SK-N-SH treated with all-trans-retinoic acid at 6 μM for 48 hours (cell line): ENCODE measurements at places on chromosomes 3 and 15.

DNA sequence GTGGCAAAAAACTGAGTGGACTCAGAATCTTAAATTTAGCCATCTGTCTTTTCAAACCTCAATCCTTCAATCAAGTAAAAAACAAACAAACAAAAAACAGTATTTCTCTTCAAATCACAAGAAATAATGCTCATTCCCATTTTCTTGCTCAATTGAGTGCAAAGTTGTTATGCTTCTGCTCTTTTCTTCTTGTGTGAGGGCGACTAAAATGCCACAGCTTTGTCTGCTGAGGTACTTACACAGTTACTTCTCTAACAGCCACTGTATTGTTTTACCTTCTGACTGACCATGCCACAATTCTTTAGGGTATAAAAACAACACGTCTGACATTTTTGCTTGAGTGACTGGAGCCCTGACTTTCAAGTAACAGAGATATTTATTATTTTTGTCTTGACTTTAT is 617.4 kb downstream of the NAALADL2 start:
- no peak for ATAC-seq

DNA sequence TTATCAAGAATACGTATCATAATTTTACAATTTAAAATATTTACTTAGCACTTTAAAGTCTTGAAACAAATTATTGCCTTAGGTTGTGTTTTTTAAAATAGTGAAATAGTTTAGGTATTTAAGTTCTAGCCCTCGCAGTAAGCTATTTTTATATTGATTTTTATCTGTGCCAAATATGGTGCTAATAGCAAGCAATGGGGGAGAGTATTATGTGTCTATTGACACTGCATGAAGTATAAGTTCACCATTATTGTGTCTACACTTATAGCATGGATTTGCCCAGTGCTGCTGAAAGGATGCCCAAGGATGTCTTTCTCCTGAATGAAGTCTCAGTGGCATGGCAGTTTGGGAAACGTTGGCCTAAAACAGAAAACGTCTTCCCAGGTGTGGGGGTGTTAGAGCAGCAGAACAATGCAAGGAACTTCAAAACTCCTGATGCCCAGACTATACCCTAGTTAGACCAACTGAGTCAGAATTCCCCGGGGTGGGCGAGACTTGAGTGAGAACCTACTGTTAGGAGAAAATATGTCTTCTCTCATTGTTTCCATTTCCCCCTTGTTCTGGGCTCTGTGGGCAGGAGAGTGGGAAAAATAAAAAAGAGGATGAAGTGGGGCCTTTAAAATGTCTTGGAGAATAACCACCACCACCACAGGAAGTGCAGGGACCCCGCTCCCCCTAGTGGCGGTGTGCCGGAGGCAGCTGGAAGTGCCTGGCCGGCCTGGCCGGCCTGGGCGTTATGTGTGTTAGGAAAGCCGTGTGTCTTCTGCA is 104.2 kb upstream of the SLC7A14 start:
- ATAC-seq, result peak; percentile 83

DNA sequence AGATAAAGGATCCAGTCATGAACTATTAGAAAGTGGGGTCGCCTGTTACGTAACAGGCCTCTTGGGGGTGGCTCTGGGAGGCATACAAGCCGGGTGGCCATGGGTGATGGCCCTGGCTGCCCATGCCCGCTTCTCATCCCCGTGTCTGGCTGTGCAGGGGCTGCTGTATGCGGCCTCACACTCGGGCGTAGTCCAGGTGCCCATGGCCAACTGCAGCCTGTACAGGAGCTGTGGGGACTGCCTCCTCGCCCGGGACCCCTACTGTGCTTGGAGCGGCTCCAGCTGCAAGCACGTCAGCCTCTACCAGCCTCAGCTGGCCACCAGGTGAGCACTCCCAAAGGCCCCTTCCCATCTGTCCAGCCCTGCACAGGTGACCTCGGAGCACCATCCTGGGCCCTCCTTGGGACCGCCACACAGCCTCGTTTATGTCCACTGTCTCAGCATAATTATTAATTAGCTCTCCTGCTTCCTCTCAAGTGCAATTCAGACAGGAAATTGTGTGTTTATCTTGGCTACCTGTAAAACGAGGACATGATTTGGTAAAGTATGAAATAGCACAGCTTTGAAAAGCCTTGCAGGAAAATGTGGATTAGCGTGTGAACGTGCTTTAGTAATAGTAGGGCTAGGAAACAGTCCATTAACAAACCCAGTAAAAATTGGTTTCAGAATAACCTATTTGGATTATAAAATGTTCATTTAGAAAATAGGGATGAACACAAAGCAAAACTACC is 8.1 kb downstream of the CIB1 start:
- ATAC-seq, result no peak

GRCh38 chr15:92848852-92849598 is 51.1 kb upstream of the CHD2 start:
- no peak for ATAC-seq

DNA sequence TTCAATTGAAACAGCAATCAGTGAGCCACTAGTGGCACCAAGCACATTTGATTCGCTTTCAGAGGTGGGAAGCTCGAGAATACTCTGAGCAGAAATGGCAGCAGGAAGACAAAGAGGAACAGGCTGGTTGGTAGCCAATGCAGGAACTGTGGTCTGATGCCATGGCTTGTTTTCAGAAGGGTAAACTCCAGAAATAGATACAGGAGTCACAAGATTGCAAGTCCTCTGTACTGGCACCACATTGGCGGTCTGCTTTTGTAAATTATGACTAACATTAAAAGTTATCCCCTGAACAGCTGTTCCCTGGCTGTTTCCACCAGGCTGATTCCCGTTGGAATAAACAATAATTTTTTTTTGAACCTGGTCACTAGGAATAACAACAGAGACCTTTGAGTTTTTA is 35.5 kb downstream of the USF3 start:
- ATAC-seq, result no peak

DNA sequence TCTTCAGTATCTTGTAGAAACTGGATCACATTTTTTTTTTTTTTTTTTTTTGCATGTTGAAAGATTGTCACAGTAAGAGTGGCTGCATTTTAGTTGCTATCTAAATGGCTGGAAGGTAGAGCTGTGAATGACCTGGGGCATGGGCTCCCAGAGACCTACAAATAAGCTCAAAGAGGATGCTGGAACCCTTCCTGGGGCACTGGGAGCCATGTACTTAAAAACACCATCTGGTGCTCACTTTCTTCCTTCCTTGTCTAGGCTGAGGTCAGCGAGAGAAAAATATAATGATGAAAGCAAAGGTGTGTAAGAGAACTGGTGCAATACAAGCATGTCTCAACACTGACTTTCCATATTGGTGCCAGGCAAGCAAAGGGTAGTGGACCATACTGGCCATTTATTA is 323.9 kb downstream of the SV2B start:
- no peak for ATAC-seq

DNA sequence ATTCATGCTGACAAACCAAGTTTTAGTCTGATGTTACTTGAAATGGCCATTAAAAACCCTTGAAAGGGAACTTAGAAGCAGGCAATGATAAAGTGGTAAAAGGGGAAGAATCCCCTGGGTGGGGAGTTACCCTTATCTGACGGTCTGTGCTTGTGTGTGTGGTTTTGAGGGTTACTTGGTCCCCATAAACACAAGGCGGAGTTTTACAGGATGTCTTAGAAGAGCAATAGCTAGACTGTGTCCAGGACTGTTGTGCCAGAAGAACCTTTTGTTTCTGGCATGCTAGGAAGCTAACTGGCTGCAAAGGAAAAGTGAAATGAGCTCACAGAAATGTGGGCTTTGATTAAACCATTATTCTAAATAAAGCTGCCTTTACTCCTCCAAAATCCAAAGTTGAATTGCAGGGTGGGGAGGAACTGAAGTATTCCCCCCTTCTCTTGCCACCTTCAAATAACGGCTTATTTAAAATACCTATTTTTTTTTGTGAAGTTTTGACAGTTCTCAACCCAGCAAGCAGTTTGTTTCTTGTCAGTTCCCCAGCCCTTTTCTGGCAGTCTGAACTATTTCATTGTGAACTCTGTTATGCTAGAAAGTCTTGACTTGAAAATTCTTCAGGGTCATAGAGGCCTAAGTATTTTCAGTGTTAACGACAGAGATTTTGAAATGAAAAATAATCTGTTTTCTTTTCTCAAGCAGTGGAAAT is 443.5 kb downstream of the OTOL1 start:
- ATAC-seq, result no peak

GRCh38 chr3:128267541-128267940 is 114.3 kb downstream of the EEFSEC start:
- ATAC-seq, result no peak

- no peak for ATAC-seq
Measured at GRCh38 chr3:49343163-49343562, 3.3 kb upstream of the USP4 start.

DNA sequence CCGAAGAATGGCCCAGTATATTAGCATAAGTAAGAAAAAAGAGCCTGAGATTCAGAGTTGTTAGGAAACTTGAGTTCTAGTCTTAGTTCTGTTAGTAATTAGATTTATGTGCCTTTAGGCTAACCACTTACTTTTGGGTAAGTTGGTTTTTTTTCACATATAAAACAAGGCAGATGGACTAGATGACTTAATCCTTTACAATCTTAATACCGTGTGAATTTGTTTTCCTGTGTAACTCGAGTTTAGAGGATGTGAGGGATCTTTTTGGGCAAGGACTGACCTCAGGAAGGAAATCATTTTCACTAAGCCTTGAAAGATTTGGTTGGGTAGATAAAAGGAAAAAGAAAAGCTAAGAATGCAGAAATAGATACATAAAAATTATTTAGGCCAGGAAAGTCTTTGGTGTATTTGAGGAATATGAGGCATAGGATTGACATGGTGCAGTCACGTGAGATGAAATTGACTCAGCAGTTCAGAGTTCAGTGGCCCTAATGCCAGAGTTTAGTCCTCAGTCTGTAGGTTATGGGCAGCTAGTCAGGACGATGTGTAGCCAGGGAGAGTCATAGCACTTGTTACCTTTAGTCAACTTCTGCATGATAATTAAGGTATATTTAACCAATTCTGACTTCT is 34.6 kb downstream of the PAK2 start:
- ATAC-seq, result peak; percentile 7; the same call in 1 of the 3 replicates

DNA sequence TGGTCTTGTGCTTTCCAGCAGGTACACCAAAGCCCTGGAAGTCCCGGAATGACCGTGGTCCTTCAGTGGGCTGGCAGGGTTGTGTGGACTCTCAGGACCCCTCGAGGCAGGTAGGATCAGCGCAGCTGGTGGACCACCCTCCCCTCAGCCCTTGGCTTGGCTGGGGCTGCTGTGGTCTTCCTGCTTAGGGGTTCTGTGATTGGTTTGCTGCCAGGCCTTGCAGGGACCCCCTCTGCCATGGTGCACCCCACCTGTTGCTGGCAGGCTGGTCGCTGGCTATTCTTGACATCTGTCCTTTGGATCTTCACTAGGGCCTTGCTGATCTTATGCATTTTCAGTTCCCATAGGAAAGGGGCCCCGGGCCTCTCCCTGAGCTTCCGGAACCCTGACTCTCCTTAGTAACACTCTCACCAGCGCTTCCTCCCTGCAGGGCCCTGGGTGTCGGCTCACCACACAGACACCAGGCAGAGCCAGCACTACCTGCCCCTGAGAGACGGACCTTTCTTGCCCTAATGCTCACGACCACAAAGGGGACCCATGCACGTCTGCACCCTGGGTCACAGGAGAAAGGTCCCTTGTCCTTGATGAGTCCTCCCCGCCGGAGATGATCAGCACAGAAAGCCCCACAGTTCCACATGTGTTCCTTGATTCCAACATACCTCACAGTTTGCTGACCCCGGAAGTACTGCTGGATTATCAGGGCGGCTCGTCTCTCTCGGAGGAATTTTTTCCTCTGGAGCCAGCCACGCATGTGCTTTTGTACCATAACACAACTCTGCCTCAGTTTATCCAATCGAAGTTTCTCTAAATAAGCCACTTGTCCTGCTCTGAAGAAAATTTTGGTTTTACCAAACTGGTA is 51.7 kb downstream of the MYO5C start:
- no peak for ATAC-seq

- peak; percentile 85 for ATAC-seq
Measured at GRCh38 chr3:10192953-10193691, 28.4 kb downstream of the IRAK2 start.

DNA sequence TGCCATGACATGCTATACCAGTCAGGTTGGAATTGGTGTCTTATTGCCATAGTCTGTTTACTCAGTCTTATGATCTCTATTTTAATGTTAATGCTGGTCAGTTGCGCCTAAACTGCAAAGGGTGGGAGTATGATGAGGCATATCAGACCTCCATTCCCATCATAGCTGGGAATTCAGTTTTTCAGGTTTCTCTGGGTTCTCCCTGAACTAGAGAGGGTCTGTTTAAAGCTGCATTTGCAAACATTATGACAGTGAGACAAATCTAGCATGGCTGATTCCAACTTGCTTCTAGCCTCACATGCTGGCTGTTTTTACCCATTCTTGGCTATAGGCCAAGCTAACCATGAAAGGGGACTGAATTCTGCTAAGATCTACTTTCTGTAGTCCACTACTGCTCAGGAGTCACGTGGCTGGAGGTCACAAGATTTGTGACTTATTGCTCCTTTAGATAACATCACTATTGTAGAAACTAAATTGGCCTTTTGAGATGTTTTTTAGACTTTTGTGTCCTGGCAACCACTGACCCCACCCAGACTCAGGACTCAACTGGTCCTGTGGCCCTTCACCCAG is 96.5 kb downstream of the TGFBR2 start:
- no peak for ATAC-seq

- no peak for ATAC-seq
Measured at GRCh38 chr3:178971614-178972013, 100.0 kb downstream of the ZMAT3 start.

DNA sequence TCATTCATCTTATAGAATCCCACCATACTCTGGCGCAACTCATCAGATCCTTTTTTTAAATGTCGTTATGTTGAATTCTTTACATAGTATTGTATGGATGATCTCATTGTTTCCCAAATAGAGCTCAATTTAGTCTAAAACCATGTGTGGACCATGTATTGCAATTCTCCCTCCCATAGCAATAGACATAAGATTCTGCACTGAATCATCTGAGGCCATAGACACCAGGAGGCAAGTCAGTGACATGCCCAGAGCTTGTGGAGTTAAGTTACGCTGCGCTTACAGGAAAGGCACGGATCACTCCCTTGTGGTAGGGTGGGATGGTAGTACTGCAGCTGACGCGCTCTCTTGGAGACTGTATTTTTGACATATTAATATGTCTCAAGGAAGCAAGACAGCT is 211.0 kb downstream of the GABRB3 start:
- ATAC-seq, result no peak
